Karpas-422 (cell line): ENCODE measurements at places on chromosomes 4 and X. TPM values are rescaled to one million over a fixed set of nuclear protein-coding genes. Genes with fewer than 3 reads are reported as not detected.

The USP38 gene
- 16.6 and 31.3 TPM in 2 replicates for total RNA-seq

The HADH gene
- 20.2 and 41.6 TPM in 2 replicates for total RNA-seq

DNA sequence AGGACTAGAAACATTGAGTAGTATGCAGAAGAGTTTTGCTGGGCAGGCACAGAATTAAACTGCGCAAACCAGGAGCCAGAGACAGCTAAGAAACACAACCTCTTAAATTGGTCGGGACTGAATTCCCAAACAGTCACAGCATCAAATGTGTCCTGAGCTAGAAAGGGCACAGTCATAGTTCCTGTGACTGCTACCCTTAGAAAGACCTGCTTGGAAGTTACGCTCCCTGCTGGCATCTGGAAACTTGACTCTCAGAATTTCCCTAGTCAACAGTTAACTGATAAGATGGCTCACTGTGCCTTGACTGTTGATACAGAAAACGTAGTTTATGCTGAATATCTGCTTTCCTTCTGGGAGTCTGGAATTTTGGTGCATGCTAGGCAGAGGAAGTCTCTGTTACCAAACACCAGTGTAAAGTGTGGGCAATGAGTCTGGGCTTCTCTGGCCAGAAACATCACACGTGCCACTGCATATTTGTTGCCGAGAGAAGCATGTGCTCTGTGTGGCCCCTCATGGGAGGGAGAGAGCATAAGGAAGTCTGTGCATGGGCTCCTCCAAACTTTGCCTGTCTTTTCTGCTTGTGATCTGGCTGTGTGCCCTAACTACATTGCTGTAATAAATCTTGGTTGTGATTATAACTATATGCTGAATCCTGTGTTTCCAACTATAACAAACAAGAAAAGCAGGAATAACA is 11.6 kb upstream of the EOLA2 start:
- DNase-seq = no peak

The RPS3A gene
- total RNA-seq = 4,097 and 6,606 TPM in 2 replicates

DNA sequence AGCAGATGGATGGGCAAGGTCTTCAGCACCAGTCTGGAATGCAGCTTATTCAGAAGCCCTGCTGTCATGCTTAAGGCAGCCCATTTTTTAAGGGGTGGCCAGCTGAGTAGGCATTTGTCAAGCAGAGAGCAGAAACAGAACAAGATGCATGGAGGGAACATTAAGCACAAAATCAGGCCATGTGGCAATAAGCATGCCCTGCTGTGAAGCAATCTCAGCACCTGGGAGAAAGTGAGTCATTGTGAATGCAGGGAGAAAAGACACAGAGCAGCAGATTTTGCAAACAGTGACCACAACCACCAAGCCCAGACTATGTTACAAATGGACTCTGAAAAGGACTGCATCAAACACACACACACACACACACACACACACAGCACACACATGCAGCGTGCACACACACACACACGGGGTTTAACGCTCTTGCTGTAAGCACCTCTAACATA is 94.1 kb upstream of the GALNT7 start:
- no peak for DNase-seq

The CRMP1 gene
- 0.40 and 0.48 TPM in 2 replicates for total RNA-seq

DNA sequence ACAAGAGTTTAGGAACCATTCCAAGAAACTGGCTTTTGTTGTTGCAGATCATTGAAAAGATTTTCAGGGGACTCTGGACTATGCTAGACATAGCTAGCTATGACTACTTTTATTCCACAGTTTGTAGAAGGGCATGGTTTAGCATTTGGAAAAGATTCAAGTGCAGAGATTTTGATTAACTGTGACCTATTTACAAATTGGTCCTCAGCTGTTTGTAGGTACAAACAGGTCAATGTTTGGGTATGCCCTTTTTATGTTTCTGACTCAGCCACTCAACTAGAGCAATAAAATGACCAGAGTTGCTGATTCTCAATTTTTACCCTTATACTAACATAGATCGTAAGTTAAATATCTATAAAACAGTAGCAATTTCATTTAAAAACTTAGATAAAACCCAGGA is 46.7 kb downstream of the IGFBP7 start:
- no peak for DNase-seq

The EMD gene
- total RNA-seq = 19.5 and 20.7 TPM in 2 replicates

DNA sequence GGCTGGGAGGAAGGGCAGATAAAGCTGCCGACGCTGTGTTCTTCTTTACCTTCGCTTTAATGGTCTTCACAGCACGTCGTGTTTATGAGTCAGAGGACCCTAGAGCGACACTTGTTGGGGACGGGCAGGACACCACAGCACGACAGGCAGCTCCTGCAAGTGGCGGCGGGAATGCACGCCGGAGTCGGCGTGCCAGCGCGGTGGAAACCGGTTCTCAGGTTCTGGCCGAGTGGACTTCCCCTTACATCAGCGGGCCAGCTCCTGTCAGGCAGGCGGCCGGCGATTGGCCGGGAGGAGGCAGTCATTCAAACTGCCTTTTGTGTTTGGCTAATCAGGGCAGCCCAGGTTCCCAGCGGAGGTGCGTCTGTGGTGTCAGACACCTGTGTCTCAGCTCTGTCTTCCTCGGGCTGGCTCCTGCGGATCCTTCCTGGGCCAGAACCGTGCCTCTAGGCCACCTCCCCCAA is 150.9 kb downstream of the SHROOM3 start:
- DNase-seq = no peak

- DNase-seq = no peak
Measured at GRCh38 chr4:86670298-86670697, 76.2 kb downstream of the PTPN13 start.
